ENCODE measurements at places on chromosomes 3 and 15.

DNA sequence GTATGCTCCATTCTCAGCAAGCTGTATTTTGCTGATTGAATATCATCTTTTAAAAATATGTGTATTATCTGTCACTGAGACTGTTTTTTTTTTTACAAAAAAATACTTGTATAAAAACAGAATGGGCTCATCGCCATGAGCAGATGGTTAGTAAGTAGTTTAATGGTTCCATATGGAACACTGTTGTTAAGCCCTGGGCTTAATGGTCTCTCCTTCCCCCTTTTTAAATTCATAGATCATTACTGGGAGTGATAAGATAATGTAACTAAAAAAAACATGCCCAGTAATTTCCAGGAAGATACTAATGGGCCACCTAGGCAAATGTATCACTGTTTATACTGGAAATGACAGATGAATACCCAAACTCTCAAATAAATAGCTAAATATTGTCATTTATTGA lies 95.3 kb upstream of the TPRG1 start:
- DNase-seq = no peak

- no peak for DNase-seq
These were observed 26.8 kb downstream of the MRPS25 start for GRCh38 chr3:15038306-15038705.

- DNase-seq = no peak
These were observed 253.5 kb downstream of the CDIN1 start for GRCh38 chr15:36832774-36833463.

GRCh38 chr15:97903971-97904572 lies 56.4 kb upstream of the ARRDC4 start:
- no peak for DNase-seq

GRCh38 chr3:16905704-16906103 lies 20.9 kb downstream of the PLCL2 start:
- no peak for DNase-seq

DNA sequence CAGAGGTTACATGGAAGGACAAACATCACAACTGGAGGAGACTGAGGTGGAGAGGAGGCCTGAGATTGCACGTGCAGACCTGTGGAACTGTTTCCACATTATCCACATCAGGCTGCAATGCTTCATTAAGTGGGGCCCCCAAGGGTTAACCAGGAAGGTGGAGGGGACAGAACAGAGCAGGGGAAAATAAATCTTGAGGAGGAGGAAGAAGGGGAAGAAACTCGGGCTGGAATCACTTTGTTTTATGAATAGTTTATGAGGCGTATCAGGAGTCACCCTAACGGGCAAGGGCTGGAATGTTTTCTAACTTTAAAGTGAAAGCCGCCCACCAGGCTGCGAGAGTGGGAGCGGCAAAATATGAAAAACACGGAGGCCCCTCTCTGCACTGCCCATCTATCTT lies 154.9 kb downstream of the WNT5A start:
- no peak for DNase-seq

- DNase-seq = no peak
These were observed 247.3 kb upstream of the CHRM5 start for GRCh38 chr15:33720952-33721351.
